Islet precursor cell (in vitro differentiated cells): ENCODE measurements at places on chromosomes 1 and 21.

DNA sequence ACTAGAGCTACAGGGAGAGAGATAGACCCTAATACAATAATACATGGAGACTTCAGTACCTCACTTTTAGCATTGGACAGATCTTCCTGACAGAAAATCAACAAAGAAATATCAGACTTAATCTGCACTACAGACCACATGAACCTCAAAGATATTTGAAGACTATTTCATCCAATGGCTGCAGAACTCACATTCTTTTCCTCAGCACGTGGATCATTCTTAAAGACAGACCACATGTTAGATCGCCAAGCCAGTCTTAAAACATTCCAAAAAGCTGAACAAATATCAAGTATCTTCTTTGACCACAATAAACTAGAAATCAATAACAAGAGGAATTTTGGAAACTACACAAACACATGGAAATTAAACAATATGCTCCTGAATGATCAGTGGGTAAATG lies 576.0 kb downstream of the KIF26B start:
- DNase-seq, result no peak

GRCh38 chr1:58884706-58885661 lies 101.1 kb upstream of the JUN start:
- DNase-seq, result no peak

GRCh38 chr21:39467746-39468145 lies 16.0 kb downstream of the SH3BGR start:
- DNase-seq, result no peak

GRCh38 chr21:34801519-34802132 lies 132.8 kb downstream of the CLIC6 start:
- DNase-seq, result no peak

GRCh38 chr1:214648801-214649200 lies 45.8 kb downstream of the CENPF start:
- no peak for DNase-seq

GRCh38 chr21:32477424-32477745 lies 64.9 kb downstream of the EVA1C start:
- no peak for DNase-seq

GRCh38 chr1:242043165-242043564 lies 44.3 kb upstream of the MAP1LC3C start:
- DNase-seq, result no peak

- no peak for DNase-seq
Observed at GRCh38 chr1:193634876-193635275, 448.5 kb upstream of the B3GALT2 start.

GRCh38 chr1:247295274-247295684 lies 36.4 kb downstream of the ZNF496 start:
- DNase-seq, result peak; percentile 48

DNA sequence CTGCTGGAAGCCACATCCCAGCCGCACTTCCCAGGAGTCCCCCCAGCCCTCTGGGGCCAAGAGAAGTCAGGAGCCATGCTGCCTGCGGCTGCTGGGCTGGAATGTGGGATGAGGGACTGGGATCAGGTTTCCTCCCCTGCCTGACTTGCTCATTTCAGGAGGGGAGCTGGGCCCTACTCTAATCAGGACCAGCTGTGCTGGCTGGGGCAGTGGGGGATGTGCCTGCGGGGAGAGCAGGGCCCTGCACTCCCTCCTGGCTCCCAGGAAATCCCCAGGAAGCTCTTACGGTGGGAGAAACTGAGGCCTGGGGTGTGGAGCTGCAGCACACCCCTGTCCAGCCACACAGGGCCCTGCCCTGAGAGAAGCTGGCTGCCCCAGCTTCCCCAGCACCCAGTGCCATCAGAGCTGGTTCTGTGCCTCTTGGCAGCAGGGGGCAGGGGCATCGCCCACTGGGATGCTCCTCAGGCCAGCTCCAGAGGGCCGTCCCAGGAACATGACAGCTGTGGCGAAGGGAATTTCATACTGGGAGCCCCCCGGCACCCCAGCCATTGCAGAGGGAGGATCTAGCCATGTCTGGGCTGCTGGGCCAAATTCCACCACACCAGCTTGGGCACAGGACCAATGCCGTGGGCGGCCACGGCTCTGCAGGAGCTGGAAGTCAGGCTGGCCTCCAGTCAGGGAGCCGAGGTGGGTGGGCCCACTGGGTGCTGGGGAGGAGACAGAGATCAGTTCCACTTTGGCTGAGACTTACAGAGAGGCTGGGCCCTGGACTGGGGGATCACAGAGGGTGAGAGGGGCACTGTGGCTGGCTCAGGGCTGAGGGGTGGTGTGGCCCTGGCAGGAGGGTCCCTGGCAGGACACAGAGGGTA lies 21.3 kb upstream of the PRSS38 start:
- DNase-seq, result peak; percentile 94

DNA sequence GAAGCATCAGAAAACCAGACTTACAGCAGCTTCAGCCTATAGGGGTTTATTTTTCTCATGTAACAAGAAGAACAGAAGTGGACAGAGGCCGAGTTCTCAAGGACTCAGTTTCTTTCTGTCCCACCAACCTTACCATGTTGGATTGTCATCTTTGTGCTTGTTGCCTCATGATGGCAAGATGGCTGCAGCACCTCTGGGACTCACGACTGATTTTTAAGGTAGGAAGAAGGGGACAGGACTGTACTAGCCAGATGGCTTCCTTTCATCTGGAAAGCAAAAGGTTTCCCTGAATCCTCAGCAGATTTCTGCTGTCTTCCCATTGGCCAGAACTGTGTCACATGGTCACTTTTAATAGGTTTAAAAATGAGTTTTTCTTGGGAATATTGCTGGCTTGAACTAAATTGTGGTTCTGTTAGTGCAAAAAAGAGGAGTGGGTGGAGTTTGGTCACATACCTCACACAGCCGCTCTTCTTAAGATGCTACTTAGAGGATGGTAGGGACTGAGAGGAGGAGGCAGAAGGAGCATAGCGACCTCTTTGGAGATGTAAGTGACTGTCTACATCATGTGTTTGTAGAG lies 48.1 kb upstream of the ENAH start:
- DNase-seq, result no peak

DNA sequence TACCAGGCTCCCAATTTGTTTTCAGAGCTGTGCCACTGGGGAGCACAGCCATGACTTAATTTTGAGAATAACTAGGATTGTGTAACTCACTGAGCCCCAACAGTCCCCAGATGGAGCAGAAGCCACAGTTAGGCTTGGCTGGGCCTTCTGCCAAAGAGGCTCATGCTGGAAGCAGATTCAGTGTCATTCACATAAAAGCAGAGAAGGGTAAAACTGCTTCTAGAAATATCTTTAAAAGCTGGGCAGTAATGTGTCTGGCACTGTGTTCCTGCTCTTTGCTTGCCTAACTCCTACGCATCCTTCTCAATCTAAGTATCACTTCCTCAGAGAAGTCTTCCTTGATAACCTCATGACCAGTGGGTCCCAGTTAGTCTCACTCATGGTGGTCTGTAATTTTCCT lies 20.3 kb downstream of the STK40 start:
- no peak for DNase-seq

GRCh38 chr21:33664135-33664534 lies 21.8 kb downstream of the ITSN1 start:
- no peak for DNase-seq

DNA sequence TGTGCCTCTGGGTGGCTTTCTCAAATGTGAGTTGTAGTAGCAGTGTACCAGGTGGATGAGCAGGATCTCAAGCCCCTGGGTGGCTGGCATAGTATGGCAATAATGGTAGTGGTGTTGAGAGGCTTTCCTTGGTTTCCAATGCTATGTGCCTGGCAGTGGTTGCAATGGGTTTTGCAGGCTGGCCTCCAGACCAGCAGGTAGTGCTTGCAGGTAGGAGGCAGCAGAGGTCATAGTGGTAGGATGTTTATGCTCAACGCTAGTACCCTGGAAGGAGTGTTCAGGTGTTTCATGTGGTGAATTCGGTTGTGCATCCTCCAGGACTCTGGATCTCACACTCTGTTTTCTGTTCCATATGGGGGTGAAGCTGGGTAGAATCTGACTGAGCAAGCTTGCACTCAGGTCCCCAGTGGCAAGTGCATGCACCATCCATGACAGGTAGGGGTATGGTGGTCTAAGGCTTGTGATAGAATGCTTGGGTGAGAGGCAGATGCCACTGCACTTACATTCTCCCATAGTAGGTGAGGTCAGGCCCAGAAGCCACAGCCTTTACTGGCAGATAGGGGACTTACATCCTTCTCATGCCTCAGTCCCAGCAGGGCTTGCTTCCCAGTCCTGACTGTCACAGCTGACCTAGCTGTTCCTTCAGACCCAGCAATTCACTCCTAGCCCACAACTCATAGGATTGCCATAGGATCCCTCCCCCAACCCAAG lies 410.5 kb upstream of the LRRC7 start:
- DNase-seq, result no peak

DNA sequence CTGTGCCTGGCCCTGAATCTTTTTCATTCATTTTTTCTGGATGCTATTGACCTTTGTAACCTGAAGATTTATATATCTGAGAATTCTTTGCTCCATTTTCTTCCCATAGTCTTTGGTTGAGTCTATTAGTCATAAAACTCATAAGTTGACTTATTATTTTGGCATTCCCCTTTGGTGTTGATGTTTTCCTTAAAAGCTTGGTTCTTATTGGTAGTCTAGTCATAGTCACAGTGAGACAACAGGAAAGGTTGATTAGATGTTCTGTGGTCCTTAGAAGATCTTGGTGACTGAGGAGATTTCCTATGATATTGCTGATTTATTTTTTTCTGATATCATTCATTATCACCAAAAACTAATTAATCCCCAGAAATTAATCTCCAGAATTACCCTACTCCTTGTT lies 86.2 kb downstream of the PTPRC start:
- DNase-seq, result no peak

DNA sequence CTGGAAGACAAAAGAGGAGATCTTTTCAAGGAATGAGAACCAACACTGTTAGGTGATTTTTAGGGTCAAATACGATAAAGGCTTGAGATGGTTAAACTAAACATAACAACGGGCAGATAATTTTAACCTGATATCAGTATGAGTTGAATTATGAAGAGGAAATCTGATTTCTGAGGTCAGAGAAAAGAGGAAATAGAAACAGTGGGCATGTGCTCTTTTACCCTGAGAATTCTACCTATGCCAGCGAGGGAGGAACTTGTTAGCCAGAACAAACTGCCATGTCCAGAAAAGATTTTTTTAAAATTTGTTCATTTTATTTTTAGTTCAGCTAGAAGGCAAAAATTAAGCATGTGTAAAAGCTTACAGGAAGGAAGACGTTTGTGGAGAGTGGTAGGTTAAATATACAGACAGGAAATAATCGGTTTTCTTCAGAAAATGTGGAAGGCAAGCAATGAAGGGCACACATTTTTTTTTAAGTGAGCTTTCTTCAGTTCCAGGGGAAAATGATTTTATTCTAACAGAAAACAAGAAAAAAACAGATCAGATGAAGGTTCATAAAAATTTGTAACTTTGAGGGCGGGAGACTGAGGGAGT lies 1745.3 kb downstream of the MRPL39 start:
- no peak for DNase-seq

DNA sequence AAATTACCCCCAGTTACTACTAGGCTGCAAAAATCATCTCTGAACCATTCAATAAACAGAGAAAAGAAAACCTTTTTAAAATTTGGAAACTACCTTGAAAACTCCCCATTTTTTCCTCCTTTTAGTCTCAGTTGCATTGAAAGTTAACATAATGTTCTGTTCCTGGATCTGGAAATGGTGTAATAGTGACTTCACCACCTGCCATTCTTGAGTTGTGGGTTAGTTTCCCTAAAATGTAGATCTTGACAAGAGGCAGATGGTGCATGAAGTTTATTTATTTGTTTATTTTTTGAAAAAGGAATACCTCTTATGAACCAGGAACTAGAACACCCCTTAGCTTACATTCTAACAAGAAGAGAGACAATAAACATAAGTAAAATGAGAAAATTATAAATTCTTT lies 72.8 kb downstream of the ATF6 start:
- no peak for DNase-seq

GRCh38 chr1:37892151-37893047 lies 33.0 kb upstream of the MTF1 start:
- DNase-seq, result no peak

- peak; percentile 46 for DNase-seq
Observed at GRCh38 chr1:35569936-35570335, 3.2 kb upstream of the TFAP2E start.

- DNase-seq, result no peak
Observed at GRCh38 chr1:159821171-159821867, 5.4 kb upstream of the SLAMF8 start.

GRCh38 chr1:199396456-199396855 lies 631.1 kb upstream of the NR5A2 start:
- no peak for DNase-seq

- DNase-seq, result no peak
Observed at GRCh38 chr1:20141001-20141400, 1.9 kb downstream of the PLA2G2F start.

DNA sequence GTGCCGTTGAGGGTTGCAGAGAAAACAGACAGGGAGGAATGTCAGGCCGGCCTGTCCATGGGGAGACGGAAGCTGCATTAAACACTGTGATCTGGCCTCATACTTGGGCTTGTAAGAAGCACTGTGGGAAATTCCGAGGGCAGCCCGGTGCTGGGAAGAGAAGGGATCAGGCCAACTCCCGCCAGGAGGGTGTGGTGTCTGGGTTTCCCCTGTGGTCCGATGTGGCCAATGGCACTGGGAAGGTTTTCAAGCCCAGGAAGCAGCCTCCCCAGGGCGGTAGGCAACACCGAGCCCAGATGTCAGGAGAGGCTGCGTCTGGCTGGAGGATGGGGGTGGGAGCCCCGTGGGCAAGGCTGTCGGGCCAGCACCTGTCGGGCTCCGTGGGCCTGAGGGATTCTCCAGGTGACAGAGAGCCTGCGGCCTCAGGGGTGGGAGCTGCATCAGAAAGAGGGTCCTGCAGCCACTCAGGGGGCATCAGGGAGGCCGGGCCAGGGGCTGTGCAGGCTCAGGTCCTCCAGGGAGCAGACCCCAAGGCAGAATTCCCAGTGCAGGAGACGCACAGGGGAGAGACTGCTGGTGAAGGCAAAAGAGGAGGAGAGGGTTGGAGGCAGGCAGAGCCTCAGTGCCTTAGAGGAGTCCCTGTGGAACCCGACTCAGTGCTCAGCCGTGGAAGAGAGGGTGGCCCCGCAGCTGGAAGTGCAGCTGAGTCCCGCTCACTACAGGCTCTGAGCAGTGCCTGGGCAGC lies 8.4 kb downstream of the UBASH3A start:
- peak; percentile 64 for DNase-seq

- peak; percentile 93 for DNase-seq
Observed at GRCh38 chr1:216723274-216723780, at the start of gene ESRRG. Gene ESRRG (minus strand): TSS chr1:216723429. CDS start chr1:216723299, 130 bp downstream.

DNA sequence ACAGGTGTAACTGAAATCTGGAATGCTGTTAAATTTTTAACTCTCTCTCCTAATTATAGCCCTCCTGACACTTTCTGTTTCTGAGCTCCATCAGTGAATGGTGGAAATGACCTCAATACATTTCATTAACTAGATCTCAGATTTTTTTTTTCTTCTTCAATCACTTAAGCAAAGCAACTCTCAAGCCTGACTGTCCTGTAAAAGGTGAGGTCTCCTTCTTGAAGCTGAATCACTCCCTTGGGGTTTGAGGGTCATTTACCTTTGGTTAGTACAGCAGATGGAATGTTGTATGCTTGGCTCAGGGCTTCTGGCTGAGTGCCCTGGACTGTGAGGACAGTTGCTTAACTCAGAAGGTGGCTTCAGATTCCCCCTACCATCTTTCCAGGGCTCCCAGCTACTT lies 518.7 kb downstream of the PTPRC start:
- DNase-seq, result peak; percentile 56

GRCh38 chr1:245160288-245160687 lies 5.5 kb downstream of the KIF26B start:
- DNase-seq, result no peak

- DNase-seq, result no peak
Observed at GRCh38 chr21:15414057-15414456, 315.7 kb upstream of the USP25 start.

- peak; percentile 70 for DNase-seq
Observed at GRCh38 chr1:17287130-17287776, 20.7 kb upstream of the PADI4 start.

GRCh38 chr21:20266441-20266710 lies 731.8 kb upstream of the NCAM2 start:
- no peak for DNase-seq
